ENCODE measurements at places on chromosomes 1 and 21.

- no peak for DNase-seq
Observed at GRCh38 chr1:17052641-17053040, 1.2 kb downstream of the SDHB start.

DNA sequence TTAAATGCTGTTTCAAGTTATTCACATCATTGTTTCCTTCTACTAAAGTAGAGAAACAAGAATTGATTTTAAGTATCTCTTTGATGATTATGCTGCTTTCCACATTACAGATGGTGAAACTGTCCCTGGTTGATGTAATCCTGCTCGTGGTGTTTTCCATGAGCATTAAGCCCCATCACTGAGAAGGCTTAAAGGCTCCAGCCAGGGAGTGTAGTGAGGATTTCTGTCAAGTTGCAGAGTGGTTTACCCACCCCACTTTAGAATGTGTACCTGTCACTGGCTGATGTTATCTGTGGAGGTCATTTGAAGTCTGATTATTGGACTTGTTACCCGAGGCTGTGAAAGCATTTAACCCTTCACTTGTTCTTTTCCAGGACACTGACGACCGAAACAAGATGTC, 12.9 kb downstream of the CERS2 start:
- DNase-seq = no peak

DNA sequence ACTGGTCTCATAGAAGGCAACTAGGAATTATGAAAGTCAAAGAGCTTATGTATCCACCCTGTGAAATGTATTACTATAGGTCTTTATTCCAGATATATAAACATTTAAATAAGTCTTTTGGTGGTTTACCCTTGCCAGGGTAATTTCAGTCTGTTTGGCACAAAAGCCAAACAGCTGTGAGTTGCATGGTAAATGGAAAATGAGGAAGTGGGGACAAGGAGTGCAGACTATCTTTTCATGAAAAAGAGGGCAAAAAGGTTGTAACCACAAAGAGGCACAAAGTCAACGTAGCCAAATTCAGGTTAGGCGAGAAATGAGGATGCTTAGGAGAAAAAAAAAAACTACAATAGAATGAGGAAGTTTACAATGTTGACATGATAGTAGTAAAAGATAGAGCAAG, 492.3 kb upstream of the PRMT6 start:
- no peak for DNase-seq

DNA sequence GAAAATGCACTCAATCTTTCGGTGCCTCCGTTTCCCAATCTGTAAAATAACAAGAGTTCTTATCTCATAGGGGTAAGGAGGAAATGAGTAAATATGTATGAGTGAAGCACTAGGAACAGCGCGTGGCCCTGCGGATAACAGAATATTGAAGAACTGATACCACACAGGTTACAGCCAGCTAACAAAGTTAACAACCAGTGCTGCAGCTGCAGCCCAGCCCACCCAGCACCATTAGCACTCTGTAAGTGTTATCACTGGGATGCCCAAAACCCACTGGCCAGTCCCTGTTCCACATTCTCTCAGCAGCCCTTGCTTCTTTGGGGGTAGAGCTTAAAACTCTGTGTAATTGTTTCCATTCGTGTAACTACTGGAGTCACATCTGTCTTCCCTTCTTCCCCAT, 89.5 kb downstream of the VWA5B1 start:
- no peak for DNase-seq

GRCh38 chr1:182297335-182297734, 94.3 kb downstream of the GLUL start:
- no peak for DNase-seq

DNA sequence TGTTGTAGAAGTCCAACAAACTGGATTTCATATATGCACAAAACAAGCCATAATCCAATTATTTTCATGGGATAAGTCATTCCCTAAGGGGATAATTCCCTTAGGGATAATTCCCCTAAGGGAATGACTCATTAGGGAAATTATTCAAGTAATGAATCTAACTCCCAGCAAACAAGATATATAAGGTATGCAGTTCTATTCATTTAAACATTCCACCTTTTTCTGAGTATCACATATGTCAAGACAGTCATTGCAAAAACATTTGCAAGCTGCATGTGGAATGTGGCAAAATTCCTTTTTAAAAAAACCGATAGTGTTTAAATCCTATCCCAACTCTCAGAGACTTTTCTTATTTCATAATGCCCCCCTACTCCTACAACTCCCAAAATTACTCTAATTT, 131.2 kb downstream of the AKT3 start:
- DNase-seq = no peak

DNA sequence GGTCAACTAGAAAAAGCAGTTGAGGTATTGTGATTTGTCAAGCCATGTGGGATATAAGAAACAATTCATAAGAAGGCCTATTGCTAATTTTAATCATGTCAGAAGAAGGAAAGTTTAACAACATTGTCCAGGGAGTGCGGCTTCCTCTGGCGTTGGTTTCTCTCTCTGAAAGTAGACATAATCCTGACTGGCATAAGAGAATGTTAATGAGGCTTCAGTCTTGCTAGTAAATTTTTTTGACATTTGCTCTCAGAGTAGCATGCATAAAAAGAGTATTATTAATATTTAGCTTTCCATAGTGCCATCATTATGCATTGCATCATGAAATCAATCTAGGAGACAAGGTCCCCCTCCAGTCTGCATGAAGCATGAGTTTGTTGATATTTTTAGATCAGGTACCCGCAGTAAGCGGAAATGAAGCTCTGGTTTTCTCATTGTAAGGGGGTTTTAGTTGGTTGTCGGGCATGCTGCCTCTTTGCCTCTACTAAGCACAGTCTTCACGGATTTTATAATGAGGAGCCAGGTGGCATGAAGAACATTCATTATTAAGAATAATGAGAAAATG, 12.8 kb upstream of the PRDM2 start:
- DNase-seq = no peak

DNA sequence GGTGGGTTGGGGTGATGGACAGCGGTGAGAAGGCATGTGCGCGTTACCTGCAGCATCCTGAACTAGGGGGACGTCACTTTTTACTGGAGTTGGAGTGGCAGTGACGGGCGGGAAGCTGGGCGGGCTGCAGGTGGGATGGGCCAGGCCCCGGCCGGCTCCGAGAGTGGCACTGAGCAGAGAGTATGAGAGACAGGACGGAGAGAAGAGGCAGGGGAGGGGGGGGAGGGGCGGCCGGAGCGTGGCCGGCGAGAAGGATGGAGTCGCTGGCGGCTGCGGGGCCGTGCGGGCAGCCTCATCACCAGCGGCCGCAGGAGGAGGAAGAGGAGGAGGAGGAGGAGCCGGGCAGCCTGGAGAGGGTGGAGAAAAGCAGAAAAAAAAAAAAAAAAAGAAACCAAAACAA, 154.5 kb downstream of the CASZ1 start:
- DNase-seq = no peak

DNA sequence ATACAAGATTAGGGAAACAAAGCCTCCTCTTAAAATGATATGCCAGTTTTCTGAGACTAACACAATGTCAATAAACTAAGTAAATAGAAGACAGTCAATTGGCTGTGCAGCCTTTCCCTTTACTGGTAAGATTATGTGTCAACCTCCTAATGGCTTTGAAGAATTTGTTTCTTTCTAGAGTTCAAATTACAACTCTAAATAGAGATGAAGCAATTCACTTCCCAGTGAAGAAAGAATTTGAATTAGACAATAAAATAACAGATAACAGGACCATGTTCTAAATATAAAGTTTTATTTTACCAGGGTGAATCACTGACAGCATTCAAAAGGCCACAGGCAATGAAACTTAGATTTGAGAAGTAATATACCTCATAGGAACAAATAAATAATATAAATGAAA, 680.3 kb downstream of the PLA2G4A start:
- DNase-seq = no peak

GRCh38 chr21:42991992-42992740, 17.8 kb downstream of the PKNOX1 start:
- no peak for DNase-seq

- DNase-seq = no peak
Observed at GRCh38 chr1:234715252-234716014, 105.5 kb upstream of the IRF2BP2 start.

GRCh38 chr1:160089883-160090282, 8.5 kb downstream of the IGSF8 start:
- no peak for DNase-seq

- no peak for DNase-seq
Observed at GRCh38 chr21:37987668-37988067, 71.4 kb upstream of the KCNJ6 start.

- no peak for DNase-seq
Observed at GRCh38 chr1:93842750-93843500, 36.1 kb downstream of the DNTTIP2 start.

- peak; percentile 51 for DNase-seq
Observed at GRCh38 chr1:204363335-204364114, 3.8 kb upstream of the PLEKHA6 start.

DNA sequence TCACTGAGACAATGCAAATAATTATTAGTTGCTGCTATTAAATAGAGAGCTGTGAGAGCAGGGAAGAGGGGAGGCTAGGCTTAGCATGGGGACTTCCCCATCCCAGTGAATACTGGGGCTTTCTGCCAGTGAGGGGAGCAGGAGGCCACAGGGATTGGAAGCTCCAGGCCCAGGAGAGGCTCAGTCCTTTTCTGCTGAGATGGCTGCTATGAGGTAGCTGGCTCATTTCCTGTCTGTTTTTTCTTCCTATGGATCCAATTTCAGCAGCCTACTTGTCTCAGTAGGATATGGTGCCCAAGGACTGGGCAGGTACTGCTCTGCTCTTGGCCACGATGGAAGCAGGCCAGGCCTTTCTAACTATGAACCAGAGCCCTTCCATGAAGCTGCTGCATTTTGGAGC, 10.0 kb downstream of the STMN1 start:
- DNase-seq = no peak

DNA sequence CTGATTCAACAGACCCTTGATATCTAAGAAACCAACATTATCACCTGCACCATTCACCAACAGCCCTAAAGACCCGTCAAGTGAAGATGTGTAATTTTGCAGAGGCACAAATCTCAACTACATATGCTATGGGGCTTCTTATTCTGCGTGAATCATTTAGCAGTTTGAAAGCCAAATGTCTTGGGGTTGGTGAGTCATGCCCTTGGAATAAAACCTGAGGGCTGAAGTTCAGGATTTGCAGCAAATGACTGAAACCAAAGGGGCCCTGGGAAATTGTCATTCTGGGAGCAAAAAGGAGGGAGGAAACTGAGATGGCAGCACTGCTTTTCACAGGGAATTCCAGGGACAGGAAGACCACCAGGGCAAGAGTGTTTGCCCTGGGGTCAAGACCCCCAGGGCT, 79.2 kb upstream of the TNR start:
- no peak for DNase-seq

DNA sequence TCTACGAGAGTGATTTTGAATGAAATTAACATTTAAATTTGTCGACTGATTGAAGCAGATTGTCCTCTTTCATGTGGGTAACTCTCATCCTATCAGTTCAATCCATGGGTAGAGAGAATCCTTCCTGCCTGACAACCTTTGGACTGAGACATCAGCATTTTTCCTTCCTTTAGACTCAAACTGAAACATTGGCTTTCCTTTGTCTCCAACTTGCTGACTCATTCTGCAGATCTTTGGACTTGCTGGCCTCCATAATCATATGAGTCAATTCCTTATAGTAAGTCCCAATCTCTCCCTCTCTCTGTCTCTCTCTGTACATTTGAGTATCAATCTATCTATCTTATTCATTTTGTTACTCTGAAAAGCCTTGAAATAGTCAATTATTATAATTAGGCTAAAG, 416.7 kb downstream of the LRRIQ3 start:
- DNase-seq = no peak

- no peak for DNase-seq
Observed at GRCh38 chr1:66311092-66311491, 222.9 kb upstream of the SGIP1 start.

GRCh38 chr1:26038477-26038876, 7.4 kb downstream of the SLC30A2 start:
- DNase-seq = no peak

DNA sequence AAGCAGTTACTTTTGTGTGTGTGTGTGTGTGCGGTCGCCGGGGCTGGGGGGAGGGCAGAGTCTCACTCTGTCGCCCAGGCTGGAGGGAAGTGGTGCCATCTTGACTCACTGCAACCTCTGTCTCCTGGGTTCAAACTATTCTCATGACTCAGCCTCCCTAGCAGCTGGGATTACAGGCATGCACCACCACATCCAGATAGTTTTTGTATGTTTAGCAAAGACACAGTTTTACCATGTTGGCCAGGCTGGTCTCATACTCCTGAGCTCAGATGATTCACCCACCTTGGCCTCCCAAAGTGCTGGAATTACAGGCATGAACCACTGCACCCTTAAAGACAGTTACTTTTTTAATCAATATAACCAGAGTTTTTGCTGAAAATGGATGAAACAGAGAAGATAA, 207.0 kb downstream of the PTPRC start:
- DNase-seq = no peak

- no peak for DNase-seq
Observed at GRCh38 chr1:105180789-105181188, 1431.1 kb downstream of the AMY1C start.

- no peak for DNase-seq
Observed at GRCh38 chr1:101509370-101509769, 272.6 kb downstream of the S1PR1 start.

GRCh38 chr1:90045853-90046563, 51.1 kb downstream of the ZNF326 start:
- no peak for DNase-seq

GRCh38 chr1:208527156-208527555, 283.0 kb upstream of the PLXNA2 start:
- DNase-seq = no peak

- no peak for DNase-seq
Observed at GRCh38 chr1:65904681-65905083, 112.0 kb downstream of the PDE4B start.

- no peak for DNase-seq
Observed at GRCh38 chr1:115506924-115507589, 134.7 kb upstream of the VANGL1 start.

- DNase-seq = no peak
Observed at GRCh38 chr1:28417441-28417922, 47.9 kb downstream of the PHACTR4 start.

DNA sequence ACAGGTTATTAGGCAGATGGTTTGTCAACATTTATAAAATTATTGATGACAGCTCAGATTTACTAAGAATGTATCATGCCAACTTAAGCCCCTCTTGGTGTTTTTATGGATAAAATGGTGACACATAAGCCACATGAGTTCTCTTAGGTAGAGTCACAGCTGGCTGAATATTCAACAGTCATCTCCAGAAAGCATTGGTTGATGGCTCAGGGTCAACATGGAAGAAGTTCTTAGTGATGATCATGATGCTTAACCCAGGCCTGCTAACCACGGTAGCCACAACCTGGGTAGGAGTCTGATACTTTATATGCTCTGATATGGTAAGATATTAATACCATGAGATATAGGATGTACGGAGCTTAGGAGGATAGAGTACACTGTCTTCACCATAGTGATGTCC, 46.4 kb upstream of the SIPA1L2 start:
- DNase-seq = no peak

GRCh38 chr1:64866689-64867088, 99.7 kb downstream of the JAK1 start:
- DNase-seq = no peak

DNA sequence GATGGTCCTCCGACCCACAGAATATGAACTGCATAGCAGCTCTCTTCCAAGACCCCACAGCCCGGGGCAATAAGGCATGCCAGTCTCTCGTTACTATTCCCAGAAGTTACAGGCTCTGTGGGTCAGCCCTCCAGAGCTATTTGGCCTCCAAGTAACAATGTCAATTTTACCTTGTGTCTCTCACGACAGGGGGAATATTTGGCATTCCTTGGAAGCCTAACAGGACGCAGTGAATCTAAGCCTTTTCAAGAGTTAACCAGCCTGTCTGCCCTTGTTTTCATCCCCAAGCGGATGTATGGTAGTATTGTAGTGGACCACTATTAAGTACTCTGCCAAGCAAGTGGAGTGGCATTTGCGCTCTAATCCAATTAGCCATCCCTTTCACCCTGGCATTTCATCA, 24.4 kb upstream of the GNG4 start:
- no peak for DNase-seq
